Lower lobe of right lung (tissue), 2 donors: ENCODE measurements at places on chromosomes 16 and 17. TPM values are rescaled to one million over a fixed set of nuclear protein-coding genes. Genes with fewer than 3 reads are reported as not detected.

GRCh38 chr16:69538808-69539207 is 27.0 kb upstream of the NFAT5 start:
- no peak for DNase-seq

- no peak for DNase-seq
These were observed 56.1 kb downstream of the ESRP2 start for GRCh38 chr16:68179855-68180254.

DNA sequence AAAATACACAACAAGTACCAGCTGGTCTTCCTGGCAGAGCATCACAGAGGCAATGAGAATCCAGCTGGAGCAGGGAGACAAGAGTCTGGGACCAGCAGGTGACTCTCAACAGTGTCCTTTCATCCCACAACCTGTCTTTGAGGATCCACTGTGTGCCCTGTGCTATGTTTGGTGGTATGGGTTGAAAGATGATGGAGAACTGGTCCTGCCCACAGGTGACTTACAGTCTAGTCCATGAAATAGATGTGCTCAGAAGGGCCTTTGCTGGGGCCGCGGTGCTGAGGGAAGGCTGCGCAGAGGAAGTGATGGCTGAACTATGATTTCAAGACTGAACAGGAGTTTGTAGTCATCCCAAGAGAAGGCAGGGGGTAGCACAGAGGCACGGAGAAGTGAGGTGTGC is 17.9 kb downstream of the WNT3 start:
- no peak for DNase-seq

Gene CNGB1
- total RNA-seq: 0.35 TPM

DNA sequence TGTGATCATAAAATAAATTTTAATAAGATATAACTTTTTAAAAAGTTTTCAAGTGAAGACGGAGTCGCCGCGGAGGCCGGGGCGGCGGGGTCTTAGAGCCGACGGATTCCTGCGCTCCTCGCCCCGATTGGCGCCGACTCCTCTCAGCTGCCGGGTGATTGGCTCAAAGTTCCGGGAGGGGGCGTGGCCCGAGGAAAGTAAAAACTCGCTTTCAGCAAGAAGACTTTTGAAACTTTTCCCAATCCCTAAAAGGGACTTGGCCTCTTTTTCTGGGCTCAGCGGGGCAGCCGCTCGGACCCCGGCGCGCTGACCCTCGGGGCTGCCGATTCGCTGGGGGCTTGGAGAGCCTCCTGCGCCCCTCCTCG is at the start of gene FOXC2:
TSS of gene FOXC2 (plus strand) at position 229 of the 365 bp plus-strand sequence. CDS start 507 bp downstream, outside the sequence.
- peak; percentile 70 for DNase-seq

DNA sequence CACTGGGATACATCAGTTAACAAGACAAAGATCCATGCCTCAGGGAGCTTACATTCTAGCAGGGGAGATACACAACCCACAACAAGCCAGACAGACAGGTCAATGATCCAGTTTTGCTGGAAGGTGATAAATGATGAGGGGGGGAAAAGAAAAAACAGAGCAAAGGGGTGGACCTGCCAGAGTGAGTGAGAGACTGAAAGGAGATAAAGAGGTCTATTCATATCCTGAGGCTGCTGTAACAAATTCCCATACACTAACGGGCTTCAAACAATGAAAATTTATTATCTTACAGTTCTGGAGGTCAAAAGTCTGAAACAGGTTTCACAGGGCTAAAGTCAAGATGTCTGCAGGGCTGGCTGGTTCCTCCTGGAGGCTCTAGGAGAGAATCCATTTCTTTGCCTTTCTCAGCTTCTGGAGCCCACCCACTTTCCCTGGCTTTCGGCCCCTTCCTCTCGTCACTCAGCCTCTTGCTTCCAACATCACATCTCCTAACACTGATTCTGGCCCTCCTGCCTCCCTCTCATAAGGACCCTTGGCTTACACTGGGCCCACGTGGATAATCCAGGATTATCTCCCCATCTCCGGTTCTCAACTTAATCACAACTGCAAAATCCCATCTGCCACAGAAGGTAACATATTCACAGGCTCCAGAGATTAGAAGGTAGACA is 81.5 kb downstream of the GAS7 start:
- DNase-seq: no peak

- no peak for DNase-seq
These were observed 1253.7 kb upstream of the CDH8 start for GRCh38 chr16:63289834-63290460.

DNA sequence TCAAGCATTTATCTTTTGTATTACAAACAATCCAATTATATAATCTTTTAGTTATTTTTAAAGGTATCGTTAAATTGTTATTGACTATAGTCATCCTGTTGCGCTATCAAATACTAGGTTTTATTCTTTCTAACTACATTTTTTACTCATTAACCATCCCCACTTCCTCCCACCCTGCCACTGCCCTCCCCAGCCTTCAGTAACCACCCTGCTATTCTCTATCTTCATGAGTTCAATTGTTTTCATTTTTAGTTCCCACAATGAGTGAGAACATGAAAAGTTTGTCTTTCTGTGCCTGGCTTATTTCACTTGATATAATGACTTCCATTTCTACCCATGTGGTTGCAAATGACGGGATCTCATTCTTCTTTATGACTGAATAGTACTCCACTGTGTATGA is 94.1 kb upstream of the MYOCD start:
- no peak for DNase-seq

- DNase-seq: no peak
These were observed 71.6 kb downstream of the RAI1 start for GRCh38 chr17:17752821-17753321.

Gene SLC26A11
- 42.4 TPM for total RNA-seq

GRCh38 chr17:68955181-68955841 is at the start of gene ABCA8:
ABCA8 (minus strand) TSS chr17:68955392; CDS start chr17:68942034, 13,358 bp downstream.
- DNase-seq: no peak

GRCh38 chr16:80541306-80541694 is 507 bp downstream of the DYNLRB2 start:
- no peak for DNase-seq

Gene DCUN1D3
- total RNA-seq: 20.7 TPM

DNA sequence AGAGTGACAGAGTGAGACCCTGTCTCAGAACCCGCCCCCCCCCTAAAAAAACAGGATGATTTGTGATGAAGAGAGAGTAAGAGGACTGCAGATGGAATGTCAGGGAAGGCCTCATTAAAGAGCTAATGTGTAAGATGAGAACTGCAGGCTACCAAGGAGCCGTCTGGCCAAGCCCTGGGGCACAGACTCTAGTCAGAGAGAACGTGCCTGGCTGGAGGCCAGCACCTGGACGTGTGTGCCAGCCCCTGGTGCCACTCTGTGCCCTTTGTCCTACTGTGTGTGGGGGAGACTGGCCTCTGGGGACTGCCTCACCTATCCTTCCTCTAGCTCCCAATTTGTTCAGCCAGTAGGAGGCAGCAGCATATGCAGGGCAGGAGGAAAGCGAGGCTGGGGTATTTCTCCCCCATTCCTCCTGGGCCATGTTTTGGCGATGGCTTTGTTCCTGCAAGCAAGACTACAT is 37.1 kb downstream of the KNOP1 start:
- DNase-seq: no peak

GRCh38 chr17:75872434-75873351 is 5.7 kb downstream of the TRIM47 start:
- DNase-seq: peak; percentile 75

Gene JPH3
- total RNA-seq: 0.12 TPM

GRCh38 chr16:74902161-74902560 is 82.8 kb downstream of the WDR59 start:
- no peak for DNase-seq

DNA sequence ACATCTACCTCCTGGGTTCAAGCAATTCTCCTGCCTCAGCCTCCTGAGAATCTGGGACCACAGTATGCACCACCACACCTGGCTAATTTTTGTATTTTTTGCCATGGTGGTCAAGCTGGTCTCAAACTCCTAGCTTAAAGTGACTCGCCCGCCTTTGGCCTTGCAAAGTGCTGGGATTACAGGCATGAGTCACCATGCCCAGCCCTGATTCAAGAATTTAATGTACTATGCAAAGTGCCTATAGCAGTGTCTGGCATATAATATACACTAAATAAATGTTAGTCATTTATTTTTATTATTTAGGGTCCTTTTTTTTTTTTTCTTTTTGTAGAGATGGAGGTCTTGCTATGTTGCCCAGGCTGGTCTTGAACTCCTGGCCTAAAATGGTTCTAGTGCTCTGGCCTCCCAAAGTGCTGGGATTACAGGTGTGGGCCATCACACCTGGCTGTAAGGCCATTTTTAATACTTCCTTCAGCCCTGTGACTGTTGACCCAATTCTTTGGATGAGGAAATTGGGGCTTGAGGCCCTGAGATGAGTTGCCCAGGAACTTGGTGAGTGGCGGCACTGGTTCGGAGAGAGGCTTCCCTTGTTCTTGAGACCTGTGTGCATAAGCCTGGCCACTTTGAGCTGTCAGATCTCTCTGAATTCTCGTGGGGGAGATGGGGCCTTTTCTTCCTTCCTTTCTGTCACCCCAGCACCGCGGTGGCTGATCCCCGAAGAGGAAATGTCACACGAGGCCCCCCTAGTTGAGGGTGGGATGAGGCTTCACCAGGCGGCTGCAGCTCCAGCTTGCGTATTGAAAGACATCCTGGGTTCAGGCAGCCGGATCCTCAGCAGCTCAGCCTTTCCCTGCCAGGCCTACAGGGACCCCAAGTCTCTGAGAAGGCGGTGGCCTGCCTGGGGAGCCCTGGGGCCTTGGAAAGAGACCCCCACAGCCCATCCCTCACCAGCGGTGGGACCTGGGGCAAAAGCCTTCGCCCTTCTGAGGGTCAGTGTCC is 38.7 kb downstream of the LAT start:
- no peak for DNase-seq

DNA sequence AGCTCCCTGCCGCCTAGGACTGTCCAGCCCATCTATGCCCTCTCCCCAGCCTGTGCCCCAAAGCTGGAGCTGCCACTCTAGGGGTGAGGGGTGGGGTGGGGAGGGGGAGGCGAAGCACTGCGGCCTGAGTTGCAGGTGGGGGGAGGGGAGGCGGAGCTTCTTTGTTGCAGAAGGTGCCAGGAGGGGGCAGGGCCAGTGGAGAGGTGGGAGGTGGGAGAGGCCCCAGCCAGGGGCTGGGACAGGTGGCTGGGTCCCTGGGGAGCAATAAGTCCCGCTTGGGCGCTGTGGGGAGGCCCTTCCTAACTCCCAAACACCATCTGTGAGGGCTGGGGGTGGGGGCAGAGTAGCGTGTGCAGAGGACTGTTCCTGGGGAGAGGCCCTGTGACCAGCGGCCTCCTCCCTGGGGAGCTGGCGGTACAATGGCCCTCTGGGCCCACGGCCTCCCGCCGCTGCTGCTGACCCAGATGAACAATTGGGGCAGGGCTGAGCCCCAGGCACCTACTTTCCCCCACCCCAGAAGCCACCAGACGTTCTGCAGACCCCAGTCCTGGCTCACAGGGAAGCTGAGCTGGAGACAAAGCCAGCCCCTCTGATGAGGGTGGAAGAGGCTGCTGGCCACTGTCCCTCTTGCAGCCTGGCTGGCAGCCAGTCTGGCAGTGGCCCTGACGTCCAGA is 2.2 kb upstream of the NTN3 start:
- DNase-seq: no peak

DNA sequence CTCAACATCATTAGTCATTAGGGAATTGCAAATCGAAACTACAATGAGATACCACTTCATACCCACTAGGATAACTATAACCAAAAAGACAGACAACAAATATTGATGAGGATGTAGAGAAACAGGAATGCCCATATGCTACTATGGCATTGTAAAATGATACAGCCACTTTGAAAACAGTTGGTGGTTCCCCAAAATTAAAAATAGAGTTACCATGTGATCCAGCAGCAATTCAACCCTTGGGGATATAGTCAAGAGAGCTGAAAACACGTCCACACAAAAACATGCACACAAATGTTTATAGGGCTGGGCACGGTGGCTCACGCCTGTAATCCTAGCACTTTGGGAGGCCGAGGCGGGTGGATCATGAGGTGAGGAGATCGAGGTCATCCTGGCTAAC is 10.0 kb upstream of the PECAM1 start:
- DNase-seq: no peak

DNA sequence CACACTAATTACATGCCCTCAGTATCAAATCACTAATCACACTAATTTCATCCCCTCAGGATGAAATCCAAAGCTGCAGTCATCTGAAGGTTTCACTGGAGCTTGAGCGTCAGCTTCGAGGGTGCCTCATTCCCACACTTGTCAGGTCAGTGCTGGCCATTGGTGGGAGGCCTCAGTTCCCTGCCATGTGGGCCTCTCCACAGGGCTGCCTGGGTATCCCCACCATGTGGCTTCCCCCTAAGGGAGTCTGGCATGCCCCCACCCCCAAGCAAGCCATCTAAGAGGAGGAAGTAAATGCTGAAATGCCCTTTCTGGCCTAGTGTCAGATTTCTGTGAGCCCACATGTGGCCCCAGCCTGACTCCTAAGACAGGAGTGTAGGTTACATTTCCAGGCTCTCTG is 78.6 kb upstream of the CDH5 start:
- no peak for DNase-seq

Gene SCN4A
- total RNA-seq: 0.18 TPM

GRCh38 chr16:13660807-13661206 is 259.1 kb upstream of the ERCC4 start:
- DNase-seq: no peak

Gene DNAH17
- total RNA-seq: 2.8 TPM

DNA sequence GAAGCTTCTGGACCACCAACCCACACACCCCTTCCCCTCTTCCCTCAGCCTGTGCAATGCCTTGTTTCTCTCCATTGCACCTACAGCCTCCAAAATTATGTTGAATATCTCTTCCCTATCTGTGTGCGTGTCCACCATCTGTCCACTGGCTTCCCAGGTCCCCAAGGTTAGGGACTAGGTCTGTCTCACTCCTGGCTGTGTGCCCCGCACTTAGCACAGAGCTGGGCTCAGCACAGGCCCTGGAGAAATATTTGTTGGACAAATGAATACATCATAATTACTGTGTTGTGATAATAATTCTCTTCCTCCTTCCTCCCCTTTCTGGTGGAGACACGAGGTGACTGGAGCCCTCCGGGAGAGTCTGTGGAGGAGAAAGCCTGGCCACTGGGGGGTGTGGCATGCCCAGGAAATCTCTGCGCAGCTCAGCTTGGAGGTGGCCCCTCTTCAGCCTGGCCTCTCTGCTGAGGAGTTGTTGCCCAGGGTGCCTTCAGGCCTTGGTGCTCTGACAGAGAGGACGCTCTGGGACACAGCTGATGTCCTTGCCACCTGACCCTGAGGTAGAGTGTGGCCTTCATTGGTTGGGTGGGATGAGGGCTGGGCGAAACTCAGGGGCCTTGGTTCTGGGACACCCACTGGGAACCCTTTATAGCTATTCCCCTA is 3.3 kb upstream of the BRD7 start:
- no peak for DNase-seq

DNA sequence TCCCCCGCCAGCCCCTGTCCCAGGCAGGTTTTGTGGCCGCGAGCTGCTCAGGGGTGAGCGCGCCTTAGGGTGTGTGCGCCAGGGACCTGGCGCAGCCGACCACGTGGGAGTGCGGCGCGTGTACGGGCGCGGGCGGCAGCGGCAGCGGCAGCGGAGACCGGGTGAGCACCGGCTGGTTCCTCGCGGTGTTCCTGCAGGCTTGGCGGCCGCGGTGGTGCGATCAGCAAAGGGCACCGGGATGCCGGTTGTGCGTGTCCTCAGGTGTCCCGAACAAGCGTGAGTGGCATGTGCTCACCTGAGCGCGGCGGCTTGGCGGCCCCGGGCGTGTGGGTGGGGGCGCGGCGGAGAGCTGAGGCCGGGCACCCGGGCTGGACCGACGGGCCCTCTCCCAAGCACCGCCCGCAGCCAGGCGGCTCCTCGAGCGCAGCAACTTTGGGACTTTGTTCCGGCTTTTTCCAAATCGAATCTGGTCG is 381 bp upstream of the HSD11B2 start:
- DNase-seq: peak; percentile 64

Gene SLC12A3
- total RNA-seq: not detected

- peak; percentile 89 for DNase-seq
These were observed 9.2 kb upstream of the ABR start for GRCh38 chr17:1188812-1189504.
